ENCODE measurements at places on chromosomes 3 and 15.

GRCh38 chr15:40751745-40752144 lies 3.3 kb downstream of the RMDN3 start:
- DNase-seq, result no peak

DNA sequence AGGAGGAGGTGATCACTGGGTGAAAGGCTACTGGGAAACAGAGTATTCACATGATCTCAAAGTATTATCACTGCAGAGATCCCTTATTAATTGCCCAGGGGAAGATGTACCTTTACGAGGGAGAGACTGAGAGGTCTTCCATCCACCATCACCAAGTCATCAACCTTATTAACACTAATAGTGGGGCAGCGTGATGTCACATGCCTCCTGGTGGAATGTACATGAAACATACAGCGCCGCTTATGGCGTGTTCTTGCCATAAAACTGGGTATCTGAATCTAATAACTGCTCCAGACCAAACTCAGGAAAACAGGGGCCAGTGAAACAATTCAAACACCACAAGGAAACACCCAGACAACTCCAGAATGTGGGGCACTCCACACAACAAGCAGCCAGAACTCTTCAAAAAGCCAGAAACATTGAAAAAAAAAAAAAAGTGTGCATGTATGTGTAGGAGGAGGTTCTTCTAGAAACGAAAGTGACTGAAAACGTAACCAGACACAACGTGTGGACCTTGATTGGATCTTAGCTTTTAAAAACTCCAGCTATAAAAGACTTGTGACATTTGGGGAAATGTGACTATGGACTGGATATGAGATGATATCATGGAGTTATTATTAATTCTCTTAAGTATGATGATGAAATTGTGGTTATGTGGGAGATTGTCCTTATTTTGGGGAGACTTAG lies 4.6 kb downstream of the STIMATE start:
- DNase-seq, result no peak

DNA sequence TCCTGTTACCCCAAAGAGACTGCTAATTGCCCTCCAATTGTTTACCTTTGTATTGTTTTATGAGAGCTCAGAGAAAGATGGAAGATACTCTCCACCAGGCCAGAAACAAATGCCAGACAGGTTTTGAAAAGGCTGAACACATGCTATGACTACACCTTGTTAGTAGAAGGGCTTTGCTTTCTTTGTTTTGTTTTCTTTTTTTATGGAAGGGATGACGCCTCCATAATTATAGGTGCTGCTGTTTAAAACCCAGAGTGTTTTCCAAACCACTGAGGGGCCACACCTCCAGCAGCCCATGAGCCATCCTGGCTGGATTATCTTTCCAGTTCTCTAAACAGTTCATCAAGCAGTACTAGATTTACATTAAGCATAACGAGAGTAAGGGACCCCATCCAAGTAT lies 5.6 kb upstream of the FOXP1 start:
- no peak for DNase-seq

- no peak for DNase-seq
Observed at GRCh38 chr15:26235864-26236263, 372.7 kb upstream of the ATP10A start.

- DNase-seq, result no peak
Observed at GRCh38 chr3:172238188-172238587, 198.8 kb downstream of the FNDC3B start.

GRCh38 chr3:178603735-178604134 lies 67.5 kb downstream of the KCNMB2 start:
- DNase-seq, result no peak

GRCh38 chr3:166123576-166123975 lies 286.4 kb upstream of the BCHE start:
- DNase-seq, result no peak

GRCh38 chr3:195907684-195907933 lies 742 bp downstream of the TNK2 start:
- no peak for DNase-seq
